Stimulated activated CD4-positive, alpha-beta T cell treated with anti-CD3 and anti-CD28 coated beads, Interleukin-1b, Interleukin-23, amount 100 ng/mL, for 48 hours (primary cell): ENCODE measurements at places on chromosomes 6 and 20.
A peak's percentile ranks its signal among the peaks of the same experiment; 100 is the strongest.

GRCh38 chr20:37343212-37343993, 2.5 kb upstream of the SRC start:
- DNase-seq, result no peak

DNA sequence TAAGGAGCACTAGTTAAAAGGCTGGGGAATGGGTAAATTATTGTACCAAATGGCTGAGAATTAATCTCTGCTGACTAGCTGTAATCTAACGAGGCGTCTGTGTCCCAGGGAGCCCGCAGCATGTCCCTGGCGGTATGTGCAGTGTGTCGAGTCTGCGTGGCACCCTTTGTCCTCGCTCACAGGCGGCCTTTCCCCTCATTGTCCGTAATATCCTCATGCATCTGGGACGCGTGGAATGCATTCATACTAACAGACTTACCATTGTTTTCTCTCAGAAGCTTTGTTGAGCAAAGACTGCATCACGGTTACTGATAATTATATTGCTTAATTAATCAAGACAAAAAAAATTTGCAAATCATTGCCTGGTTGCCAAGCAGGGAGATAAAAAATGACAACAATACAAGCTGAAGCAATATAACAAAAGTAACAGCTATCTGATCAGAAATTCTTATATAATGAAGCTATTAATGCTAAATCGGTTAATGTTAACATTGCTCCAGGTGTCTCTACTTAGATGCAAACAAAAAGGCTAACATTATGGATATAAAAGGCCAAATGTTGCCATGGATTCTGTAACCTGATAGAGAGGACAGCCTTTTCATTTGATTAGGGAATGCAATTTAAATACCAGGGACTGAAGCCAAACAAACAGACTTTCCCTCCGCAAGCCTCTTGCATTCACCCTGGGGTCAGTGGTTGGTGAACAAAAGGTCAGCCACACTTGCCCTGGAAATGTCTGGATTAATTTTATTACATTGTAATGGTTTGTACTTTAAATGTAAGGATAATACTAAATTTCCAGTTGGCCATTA, 124.8 kb downstream of the INSM1 start:
- no peak for DNase-seq

- no peak for DNase-seq
Measured at GRCh38 chr6:18317850-18318249, 53.5 kb upstream of the DEK start.

- peak; percentile 62 for DNase-seq
Measured at GRCh38 chr20:34874094-34874654, 1.5 kb upstream of the GGT7 start.

GRCh38 chr6:167589615-167589940, 237.1 kb upstream of the AFDN start:
- DNase-seq, result no peak

GRCh38 chr6:106253731-106254130, 71.8 kb downstream of the ATG5 start:
- DNase-seq, result no peak

DNA sequence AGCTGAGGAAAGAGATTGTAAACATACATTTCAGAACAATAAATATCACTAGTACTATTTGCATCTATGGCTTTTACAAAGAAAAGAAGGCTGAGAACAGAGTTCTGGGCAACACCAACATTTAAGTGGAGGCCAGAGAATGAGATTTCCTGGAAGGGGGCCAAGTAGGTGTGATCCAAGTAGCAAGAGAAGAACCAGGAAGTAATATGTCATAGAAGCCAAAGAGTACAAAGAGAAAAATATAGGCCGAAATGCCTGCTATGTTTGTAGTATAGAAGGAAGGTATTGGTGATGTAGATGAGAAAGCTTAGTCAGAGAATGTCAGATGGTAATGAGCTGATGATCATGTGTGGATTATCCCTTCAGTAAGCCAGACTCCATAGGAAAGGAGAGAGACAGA, 94.5 kb downstream of the PERP start:
- no peak for DNase-seq

GRCh38 chr6:36550473-36551000, 3.3 kb upstream of the STK38 start:
- DNase-seq, result no peak

DNA sequence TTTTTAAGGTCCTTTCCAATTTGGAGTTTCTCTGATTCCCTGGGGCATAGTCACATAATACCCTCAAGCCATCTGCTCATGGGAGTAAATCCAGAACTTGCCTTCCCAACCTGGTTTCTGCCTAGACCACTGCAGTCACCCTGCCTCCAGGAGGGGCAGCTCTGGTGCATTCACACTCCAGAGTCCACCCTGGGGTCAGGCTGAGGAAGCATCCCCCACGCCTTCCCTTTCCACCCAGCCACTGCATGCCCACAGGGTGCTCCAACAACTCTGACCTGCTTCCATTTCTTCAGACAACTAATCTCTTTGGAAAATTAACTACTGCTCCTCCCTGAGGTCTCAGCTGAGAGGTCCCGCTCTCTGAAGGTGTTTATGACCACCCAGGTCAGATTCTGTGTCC, 211.4 kb upstream of the RIN2 start:
- no peak for DNase-seq

DNA sequence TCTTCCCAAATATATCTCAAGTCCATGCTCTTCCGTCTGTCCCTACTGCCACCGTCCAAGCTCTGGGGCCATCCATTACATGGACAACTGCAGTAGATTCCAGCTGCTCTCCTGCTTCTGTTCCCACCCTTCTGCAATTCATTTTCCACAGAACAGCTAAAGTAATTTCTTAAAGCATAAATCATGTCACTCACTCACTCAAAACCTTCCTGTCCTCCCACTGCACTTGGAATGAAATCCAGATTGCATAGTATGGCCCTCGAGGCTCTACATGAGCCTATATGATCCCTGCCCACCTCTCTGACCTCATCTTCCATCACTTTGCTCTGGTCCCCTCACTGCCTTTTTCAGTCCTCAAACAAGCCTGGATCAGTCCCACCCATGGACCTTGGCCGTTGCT, 10.9 kb downstream of the PHACTR2 start:
- no peak for DNase-seq

GRCh38 chr6:142387997-142388815, 86.4 kb downstream of the ADGRG6 start:
- DNase-seq, result no peak

- DNase-seq, result peak; percentile 11
Measured at GRCh38 chr6:21587961-21588480, 5.5 kb upstream of the SOX4 start.

GRCh38 chr6:73854998-73855718, 159.2 kb downstream of the CD109 start:
- no peak for DNase-seq

GRCh38 chr20:43761386-43762340, 34.9 kb upstream of the GTSF1L start:
- DNase-seq, result no peak

- DNase-seq, result no peak
Measured at GRCh38 chr6:33847867-33848266, 44.1 kb upstream of the MLN start.

DNA sequence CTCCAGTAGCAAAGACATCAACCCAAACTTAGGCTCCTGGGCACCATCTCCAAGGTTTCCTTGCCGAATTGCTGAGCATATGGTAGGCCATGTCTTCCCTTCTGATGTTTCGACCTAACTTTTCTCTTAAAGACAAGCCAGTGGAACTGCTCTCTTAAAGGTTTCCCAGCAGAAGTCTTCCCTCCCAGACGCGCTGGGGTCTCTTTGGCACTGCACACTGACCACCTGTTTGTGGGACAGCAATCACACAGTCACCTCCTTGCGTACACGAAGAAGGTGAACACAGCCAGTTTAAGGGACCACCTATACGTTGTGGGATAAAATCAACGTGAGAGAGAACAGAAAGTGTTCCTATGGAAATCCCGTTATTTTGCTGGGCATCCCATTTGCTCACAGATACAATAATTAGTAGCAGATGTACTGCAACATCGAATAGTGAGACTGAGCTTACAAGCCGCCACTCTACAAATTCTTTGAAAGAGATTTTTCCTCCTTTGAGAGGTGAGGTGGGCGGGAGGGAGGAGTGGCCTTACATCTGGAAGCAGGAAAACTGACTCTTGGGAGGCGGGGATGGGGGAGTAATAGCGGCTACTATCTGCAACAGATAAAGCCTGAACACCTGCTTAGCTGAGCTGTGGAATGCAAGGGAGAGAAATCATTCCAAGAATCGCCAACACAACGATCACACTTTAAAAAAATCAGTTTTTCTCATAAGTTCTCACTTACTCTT, 9.9 kb downstream of the GRIK2 start:
- DNase-seq, result no peak
